Glutamatergic neuron (in vitro differentiated cells): ENCODE measurements at places on chromosomes 11 and 22.
A peak's percentile ranks its signal among the peaks of the same experiment; 100 is the strongest.

DNA sequence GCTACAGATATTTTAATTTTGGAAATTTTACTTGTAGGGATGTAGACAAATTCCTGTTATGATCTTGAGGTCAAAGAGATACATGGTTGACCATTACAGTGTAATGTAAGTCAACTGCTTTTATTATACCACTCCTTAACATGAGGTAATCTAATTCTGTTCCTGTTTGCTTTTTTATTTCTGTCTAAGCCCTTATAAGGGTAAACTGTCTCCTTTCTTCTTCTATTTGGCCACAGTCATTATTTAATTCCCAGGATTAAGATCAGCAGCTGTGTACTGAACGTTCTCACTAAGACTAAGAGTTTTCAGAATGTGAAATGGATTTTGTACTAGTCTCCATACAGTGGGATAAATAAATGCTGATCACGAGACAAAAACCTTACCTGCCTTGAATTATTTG is 32.8 kb downstream of the C2CD3 start:
- no peak for DNase-seq

DNA sequence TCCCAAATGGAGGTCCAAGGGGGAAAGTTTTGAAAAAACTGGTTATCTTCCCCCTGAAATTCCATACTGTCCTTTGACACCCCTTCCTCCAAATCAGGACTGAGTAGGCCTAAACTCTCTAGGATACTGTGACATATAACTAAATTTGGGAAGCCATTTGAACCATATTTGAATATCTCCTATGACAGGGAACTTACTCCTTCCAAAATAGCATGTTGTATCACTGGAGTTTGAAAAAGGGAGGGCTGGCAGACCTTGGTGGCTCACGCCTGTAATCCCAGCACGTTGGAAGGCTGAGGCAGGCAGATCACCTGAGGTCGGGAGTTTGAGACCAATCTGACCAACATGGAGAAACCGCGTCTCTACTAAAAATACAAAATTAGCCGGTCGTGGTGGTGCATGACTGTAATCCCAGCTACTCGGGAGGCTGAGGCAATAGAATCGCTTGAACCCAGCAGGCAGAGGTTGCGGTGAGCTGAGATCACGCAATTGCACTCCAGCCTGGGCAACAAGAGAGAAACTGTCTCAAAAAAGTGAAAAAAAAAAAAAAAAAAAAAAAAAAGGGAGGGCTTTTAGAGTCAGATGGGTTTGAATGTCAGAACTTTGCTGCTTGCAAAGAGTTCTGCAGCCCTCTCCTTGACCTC is 42.4 kb downstream of the PIK3C2A start:
- no peak for DNase-seq

DNA sequence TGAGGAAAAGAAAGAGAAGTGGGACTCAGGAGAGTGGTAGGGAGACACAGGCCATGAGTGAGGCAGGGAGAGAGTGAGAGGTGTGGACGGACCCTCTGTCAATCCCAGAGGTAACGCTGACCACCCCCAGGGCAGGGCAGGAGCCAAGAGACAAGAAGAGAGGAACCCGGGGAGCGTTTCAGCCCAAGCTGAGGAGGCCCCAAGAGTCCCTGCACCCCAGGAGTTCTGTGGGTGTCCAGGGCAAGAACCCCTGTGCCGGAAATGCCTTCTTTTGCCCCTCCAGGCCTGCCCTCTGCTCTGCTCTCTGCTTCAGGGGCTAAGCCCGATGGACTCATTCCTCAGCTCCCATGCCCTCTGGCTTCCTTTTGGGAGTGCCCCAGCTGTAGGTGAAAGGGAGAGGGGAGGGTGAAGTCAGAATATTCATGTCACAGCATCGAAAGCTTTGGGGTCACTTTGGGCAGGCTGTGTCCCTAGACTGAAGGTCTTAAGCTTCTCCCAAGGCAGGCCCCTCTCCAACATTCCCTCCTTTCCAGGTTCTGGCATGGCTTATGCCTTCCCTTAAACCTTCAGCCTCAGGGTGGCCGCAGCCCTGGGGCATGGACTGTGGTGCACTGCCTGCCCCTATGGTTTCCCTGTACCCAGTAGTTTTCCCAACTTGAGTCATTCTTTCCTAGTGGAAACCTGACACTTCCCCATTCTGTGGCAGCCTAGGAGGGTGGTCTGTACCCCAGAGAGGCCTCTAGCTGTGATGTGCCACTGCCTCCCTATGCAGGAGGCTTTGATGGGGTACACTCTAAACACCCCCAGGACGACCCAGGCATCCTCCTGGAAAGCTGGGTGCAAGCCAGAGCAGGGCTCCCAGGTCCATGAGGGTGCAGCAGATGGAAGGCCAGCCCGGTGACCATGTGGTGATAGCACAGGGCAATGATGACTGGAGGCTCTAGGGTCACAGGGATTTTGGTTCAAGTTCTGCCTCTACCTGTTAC is 27.1 kb downstream of the MYEOV start:
- DNase-seq, result no peak

- no peak for DNase-seq
Observed at GRCh38 chr22:49667236-49667635, 160.4 kb downstream of the BRD1 start.

DNA sequence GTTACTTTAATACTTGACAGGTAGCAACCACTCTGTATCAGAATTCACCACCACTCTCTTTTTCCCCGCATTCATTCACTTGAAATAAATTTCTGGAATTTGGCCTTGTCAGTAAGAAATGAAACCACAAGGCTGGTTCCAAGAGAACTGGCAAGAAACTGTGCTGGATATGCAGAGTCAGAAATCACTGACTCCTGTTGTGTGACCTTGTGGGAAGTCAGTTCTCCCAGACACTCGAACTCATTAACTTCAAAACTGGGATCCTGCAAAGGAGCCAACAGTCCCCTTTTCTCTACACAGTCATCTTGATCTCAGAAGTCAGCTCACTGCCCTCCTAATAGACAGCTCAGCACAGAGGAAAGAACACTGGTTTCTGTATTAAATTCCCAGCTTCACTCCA is 142.7 kb downstream of the LRRC4C start:
- no peak for DNase-seq

GRCh38 chr11:65287601-65288000 is 25.8 kb downstream of the POLA2 start:
- DNase-seq, result no peak

DNA sequence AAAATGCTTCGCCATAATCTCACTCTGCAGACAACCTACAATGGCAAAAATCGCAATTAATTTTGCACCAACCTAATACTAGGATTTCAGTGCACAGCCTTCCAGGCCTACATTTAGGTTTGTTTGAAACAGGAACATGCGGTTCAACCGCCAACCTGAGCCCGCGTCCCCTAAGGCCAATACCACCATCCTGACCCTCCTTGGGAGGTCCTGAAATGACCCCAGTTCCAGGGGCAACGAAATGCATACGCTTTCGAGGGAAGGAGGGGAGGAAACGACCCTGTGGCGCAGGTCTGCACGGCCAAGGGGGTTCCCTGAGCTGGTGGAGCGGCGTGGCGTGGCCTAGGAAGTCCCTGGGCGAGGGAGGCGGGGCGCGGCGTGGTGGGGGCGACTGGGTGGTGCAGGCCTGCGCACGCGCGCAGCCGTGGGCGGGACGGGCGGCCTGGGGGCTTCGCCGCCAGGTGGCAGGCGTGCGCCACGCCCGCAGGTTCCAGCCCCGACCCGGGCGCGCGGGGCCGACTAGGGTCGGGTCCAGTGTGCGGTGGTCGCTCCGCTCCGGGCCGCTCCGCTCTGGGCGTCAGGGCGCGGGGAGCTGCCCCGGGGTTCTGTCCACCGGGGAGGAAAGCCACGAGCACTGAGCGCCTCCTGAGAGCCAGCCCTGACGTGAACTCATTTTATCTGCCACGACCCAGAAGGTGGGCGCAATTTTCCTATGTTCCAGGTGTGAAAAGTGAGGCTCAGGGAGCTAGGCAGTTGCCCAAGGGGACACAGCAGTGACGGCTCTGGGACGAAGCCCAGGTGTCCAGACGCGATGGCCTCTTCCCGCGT is 94.1 kb downstream of the SWAP70 start:
- peak; percentile 84 for DNase-seq

DNA sequence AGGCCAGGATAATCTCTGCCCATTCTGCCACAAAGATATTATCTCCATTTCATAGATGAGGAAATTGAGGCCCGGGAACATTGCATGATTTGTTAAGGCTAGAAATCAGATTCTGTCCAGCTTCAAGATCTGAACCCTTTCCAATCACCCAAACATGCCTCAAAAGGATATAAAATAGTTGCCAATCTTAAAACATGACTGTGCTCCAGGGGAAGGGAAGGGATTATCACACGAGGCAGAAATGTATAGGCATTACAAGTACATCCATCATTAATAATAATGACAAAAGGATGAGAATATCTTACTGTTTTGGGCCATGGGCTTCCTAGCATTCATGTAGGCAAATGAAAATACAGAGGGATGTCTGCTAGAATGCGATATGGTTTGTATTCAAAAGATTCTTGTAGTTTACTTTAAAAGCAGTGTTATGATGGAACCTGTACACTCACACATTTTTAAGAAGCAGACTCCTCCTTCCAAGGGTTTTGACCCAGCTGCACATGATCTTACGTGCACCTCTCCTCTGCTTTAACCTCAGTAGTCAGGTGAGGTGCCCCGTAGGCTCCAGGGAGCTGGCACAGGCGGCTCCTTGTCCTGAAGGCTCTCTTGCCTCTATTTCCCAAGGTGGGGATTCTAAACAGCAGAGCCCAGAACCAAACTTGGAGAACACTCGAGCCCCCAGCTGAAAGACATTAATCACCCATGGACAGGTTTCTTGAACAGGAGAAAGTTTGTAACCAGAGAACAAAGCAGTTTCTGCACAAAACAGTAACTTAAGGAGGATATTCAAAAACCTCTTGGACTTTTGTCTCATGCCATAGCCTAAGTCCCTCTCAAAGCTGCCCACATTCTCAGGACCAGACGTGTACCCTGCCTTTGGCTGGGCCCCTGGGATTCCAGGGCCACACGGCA is 36.0 kb downstream of the PARVA start:
- DNase-seq, result no peak

DNA sequence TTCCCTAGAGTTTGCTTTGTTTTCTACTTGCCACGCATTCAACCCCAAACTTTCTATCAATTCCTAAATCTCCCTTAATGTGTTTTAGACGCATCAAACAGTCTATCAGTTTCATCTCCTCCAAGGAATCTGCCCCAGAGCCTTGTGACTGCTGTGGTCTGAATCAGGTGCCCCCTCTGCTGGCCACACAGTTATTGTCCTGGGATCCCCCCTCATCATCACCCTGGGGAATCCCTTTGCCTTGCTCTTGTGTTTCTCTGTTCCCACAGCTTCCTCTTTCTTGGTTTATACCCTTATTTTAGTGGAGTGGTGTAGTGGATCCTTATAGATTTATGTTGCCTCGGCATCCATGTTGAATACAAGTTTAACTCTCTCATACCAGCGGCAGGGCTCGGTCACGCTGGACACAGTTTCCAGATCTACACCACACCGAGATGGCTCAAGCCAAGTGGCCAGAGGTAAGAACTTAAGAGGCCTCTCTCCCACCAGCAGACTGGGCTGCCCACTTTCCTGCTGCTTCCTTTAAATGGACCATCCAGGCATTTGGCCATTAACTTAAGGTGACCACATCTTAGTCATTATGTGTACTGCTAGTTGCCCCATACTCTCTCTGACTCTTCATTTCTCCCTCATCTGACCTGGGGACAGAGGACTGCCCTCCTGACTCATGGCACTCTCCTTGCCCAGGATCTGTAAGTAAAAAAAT is 8.2 kb downstream of the UPB1 start:
- DNase-seq, result peak; percentile 67

- no peak for DNase-seq
Observed at GRCh38 chr11:113690619-113691569, 15.2 kb downstream of the TMPRSS5 start.

DNA sequence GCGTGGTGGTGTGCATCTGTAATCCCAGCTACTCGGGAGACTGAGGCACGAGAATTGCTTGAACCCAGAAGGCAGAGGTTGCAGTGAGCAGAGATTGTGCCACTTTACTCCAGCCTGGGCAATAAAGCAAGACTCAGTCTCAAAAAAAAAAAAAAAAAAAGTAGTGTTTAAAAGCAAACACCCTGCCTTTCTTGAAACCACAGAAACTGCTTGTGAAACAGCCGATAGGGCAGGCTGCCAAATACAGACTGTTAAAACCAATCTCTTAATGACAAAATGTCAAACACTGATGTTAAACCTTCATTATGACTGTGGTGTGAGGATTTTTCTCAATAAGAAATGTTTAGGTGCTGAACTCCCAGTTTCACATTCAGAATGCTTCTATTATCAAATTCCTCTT is 27.3 kb downstream of the MARK2 start:
- no peak for DNase-seq

GRCh38 chr11:90512846-90513245 is 290.0 kb upstream of the CHORDC1 start:
- no peak for DNase-seq

GRCh38 chr11:95522874-95523273 is 266.7 kb downstream of the FAM76B start:
- no peak for DNase-seq

DNA sequence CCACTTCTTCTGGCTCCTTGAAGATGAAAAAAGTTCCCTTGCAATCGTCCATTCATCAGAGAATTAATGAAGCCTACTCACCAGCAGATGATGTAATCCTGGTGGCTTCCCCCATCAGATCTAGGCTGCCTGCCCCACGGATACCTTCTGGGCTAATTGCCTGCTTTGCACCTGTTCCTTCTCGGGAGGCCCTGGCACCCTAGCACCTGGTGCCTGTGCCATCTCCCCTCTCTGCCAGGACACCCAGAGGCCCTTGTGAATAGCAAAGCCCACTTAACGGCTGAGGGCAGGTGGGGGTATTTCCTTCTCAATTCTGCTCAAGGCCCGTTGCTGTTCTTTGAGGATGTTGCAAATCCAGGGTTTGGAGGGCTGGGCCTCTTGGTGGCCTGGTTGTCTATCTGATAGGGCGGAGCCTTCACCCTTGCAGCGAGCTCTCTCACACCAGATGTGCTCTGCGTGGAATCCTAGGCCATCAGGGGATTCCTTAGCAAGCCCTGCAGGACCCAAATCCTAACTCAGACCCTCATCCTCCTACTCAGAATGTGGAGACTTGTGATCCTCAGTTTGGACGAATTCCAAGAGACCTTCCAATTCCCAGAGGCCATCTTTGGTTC is at the start of gene LMO2:
LMO2 (minus strand) TSS at position 363 of the 614 bp plus-strand sequence. CDS start 22,360 bp downstream, outside the sequence.
- DNase-seq, result no peak

DNA sequence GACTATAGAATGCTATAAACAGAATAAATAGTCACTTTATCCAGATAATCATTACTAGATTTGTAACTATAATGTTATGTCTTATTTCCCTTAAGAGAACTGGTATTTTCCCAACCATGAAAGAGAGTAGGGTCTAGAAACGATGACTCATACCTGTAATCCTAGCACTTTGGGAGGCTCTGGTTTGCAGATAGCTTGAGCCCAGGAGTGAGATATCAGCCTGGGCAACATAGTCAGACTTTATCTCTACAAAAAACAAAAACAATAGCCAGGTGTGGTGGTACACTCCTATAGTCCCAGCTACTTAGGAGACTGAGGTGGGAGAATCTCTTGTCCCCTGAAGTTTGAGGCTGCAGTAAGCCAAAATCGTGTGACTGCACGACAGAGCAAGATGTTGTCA is 30.9 kb downstream of the OR52A5 start:
- DNase-seq, result no peak

GRCh38 chr22:30223303-30223702 is 23.3 kb downstream of the LIF start:
- DNase-seq, result no peak

GRCh38 chr11:124801636-124802312 is 1.6 kb upstream of the MSANTD2 start:
- no peak for DNase-seq
